ENCODE measurements at places on chromosomes 13 and 19.

- DNase-seq: no peak
These were observed 17.1 kb upstream of the CD33 start for GRCh38 chr19:51207747-51208146.

DNA sequence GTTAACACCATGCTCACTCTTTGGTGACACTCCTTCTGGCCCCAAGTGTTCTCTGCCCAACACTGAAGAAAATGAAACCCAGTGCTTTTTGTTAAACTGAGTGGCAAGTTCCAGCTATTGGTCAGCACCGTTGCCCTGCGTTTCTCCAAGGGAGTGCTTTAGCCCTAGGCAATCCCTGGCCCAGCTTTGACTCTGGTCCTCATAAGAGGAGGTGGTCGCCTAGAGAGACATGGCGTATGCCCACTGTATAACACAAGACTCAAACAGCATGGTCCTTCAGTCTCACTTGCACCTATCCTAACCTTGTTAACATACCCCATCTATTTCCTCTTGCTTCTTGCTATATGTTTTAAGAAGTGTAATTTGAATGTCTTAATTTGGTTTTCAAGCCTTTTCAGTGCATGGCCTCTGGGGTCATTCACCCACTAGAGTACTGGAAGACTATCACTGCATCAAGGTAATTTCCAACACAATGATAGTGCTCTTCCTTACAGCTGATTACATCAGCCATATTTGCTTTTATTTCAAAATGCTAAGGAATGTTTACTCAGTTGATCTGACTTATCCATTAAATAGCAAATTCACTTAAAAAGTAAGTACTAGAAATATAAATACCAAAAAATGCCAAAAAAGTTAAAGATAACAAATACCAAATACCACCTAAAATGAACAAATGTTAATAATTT is 190.5 kb upstream of the SOX21 start:
- no peak for DNase-seq

- no peak for DNase-seq
These were observed 8.7 kb upstream of the ZBTB7A start for GRCh38 chr19:4075373-4075772.

DNA sequence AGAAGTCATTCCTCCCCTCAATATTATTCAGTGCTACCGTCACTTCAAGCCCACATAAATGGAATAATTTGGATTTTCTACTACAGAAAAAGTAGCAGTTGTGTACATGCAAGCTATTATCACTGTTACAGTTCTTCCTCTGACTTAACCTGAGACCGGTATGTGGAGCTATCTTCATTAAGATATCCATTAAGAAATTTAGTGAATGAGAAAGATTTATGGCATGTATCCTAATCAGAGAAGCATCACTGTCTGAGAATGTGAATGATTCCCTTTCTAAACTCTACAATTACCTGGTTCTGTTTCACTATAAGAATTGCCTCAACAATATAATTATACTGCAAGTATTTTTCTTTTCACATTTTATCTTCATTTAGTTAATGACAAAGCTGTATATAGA is 278.7 kb downstream of the KLF5 start:
- DNase-seq: no peak

GRCh38 chr19:33703821-33704220 is 82.1 kb downstream of the CHST8 start:
- no peak for DNase-seq

GRCh38 chr13:31334994-31335557 is 135.3 kb downstream of the B3GLCT start:
- no peak for DNase-seq

- no peak for DNase-seq
These were observed 55.0 kb downstream of the TSHZ3 start for GRCh38 chr19:31294189-31294588.

DNA sequence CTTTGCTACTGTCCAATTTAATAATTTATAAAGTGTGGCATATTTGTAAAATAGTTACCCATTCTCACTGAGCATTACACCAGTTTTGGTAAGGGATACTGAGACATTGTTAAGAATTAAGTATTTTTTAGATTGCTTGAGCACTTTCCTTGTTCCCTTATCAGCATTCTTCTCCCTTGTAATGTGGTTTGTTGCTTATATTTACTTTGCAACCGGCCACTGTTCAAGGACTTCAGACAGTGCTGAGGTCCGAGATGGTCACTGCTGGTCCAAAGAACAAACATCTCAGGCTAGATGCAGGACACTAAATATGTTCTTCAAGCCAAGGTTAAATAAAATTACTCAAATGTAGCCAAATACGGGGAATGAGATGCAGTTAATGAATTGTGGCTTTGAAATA is 161.4 kb downstream of the TM9SF2 start:
- no peak for DNase-seq

DNA sequence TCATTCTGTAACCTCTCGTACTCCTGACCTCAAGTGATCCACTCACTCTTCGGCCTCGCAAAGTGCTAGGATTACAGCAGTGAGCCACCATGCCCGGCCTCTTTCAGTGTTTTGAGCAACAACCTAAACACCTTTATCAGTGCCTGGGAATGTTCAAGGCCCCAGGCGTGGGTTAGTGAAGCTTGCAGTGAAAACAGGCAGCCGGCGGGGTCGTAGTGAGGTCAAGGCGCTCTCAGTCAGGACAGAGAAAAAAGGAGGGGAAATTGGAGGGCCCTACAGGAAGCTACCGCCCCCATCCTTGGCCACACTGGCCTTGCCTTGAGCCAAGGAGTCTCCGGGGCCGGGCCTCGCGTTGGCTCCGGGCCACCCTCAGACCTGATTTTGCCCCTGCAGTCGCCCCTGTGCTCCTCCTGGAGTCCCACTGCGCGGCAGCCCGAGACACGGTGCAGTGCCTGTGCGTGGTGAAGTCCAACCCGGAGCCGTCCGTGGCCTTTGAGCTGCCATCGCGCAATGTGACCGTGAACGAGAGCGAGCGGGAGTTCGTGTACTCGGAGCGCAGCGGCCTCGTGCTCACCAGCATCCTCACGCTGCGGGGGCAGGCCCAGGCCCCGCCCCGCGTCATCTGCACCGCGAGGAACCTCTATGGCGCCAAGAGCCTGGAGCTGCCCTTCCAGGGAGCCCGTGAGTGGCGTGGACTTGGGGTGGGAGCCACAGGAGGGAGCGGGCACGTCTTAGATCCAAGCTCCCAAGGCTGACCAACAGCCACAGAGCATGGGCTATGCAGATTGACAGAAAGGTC is 17.7 kb downstream of the MAG start:
- DNase-seq: no peak

DNA sequence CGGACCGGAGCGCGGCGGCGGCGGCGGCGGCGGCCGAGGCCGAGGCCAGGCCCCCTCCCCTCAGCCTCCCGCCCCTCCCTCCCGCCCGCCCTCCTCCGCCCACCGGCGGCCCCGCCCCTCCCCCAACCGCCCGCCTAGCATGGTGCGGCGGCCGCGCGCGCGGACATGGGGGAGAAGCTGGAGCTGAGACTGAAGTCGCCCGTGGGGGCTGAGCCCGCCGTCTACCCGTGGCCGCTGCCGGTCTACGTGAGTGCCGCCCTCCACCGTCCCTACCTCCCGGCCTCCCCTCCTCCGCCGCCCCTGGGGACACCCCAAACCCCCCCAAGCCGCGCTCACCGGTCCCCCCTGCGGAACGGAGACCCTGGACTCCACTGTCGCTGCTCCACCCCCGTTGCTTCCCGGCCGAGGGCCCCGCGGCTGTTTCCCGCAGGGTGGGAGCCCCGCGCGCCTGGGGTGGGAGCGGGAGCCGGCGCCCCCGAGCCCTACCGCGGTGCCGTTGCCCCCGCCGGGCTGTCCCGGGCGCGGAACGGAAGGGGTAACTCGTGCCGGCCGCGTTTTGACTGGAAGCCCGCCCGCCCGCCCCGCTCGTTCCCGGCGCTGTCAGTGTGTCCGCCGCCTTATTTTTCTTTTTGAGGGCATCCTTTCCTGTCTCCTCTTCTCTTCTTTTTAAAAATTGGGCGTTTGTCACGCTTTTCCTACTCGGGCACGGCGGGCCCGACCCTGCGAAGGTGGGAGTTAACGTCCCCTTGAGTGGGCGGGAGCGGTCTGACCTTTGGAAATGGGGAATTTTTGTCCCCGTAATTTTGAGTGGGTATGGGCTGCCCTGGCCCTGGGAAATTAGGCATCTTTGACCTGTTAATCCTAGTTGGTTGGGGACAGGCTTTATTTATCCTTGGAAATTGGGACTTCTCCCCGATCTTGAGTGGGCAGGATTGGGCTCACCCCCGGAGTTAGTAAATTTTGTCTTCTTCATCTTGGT is 576 bp downstream of the DOT1L start:
- peak; percentile 56 for DNase-seq

GRCh38 chr13:38191016-38191415 is 158.6 kb upstream of the UFM1 start:
- DNase-seq: no peak

- no peak for DNase-seq
These were observed 17.5 kb upstream of the ZNF492 start for GRCh38 chr19:22616659-22617058.

DNA sequence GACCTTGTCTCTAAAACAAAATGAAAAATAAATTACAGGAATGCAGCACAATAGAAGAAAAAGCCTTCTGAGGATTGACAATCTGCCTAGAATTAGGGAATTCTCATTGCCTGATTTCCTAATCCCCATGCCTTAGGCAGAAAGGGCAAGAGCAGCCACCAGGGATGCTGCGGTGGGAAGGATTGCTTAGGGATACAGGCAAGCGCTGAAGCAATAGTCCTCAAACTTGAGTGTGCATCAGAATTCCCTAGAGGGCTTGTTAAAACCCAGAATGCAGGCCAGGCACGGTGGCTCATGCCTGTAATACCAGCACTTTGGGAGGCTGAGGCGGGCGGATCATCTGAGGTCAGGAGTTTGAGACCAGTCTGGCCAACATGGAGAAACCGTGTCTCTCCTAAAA is 1.0 kb upstream of the OR7C2 start:
- no peak for DNase-seq

GRCh38 chr13:33367926-33368325 is 82.4 kb upstream of the STARD13 start:
- no peak for DNase-seq

GRCh38 chr19:55146078-55146704 is 2.8 kb downstream of the TNNT1 start:
- no peak for DNase-seq

- DNase-seq: peak; percentile 70
These were observed 749 bp downstream of the GATAD2A start for GRCh38 chr19:19405971-19406877.

GRCh38 chr19:40576151-40576584 is 505 bp upstream of the SHKBP1 start:
- DNase-seq: no peak

GRCh38 chr13:74288361-74288911 is 154.2 kb upstream of the KLF12 start:
- peak; percentile 7 for DNase-seq
